Upper lobe of right lung (tissue), 1 donor: ENCODE measurements at places on chromosomes 5 and 9. TPM values are rescaled to one million over a fixed set of nuclear protein-coding genes. Genes with fewer than 3 reads are reported as not detected.

DNA sequence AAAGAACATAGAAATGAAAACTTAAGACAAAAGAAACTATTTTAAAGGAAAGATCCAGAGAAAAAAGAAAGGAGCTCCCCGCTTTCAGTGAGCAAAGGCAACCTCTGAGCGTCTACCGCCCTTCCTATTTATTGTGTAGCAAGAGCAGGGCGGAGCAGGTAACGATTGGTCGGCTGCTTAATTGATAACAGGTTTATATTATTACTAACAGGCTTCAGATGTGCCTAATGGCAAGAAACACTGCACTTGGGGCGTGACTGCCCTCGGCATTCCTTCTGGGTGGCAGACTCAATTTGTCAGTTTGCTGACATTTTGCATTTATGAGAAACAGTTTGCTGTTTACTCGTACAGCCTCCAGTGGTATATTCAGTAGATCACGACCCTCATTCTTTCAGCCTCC lies 482.7 kb upstream of the C9orf72 start:
- H3K27ac ChIP-seq, result no peak overlapping the region
- no peak overlapping the region for H3K4me3 ChIP-seq
- no peaks in the 10 kb centered on the region for H3K36me3 ChIP-seq
- H3K27me3 ChIP-seq, result no peaks in the 10 kb centered on the region
- no peaks in the 10 kb centered on the region for H3K4me1 ChIP-seq
- DNase-seq, result no peak

- H3K27me3 ChIP-seq, result no peaks in the 10 kb centered on the region
- no peak for DNase-seq
- no peaks in the 10 kb centered on the region for H3K4me1 ChIP-seq
- no peaks in the 10 kb centered on the region for H3K36me3 ChIP-seq
- H3K27ac ChIP-seq, result no peak overlapping the region
Observed at GRCh38 chr9:91028166-91028827, 226.7 kb downstream of the SYK start.

The NDOR1 gene
- 16.7 TPM for total RNA-seq

GRCh38 chr9:130368631-130369103 lies 76.1 kb upstream of the ASS1 start:
- H3K36me3 ChIP-seq, result no peaks in the 10 kb centered on the region
- no peak for DNase-seq
- H3K4me1 ChIP-seq, result no peaks in the 10 kb centered on the region

DNA sequence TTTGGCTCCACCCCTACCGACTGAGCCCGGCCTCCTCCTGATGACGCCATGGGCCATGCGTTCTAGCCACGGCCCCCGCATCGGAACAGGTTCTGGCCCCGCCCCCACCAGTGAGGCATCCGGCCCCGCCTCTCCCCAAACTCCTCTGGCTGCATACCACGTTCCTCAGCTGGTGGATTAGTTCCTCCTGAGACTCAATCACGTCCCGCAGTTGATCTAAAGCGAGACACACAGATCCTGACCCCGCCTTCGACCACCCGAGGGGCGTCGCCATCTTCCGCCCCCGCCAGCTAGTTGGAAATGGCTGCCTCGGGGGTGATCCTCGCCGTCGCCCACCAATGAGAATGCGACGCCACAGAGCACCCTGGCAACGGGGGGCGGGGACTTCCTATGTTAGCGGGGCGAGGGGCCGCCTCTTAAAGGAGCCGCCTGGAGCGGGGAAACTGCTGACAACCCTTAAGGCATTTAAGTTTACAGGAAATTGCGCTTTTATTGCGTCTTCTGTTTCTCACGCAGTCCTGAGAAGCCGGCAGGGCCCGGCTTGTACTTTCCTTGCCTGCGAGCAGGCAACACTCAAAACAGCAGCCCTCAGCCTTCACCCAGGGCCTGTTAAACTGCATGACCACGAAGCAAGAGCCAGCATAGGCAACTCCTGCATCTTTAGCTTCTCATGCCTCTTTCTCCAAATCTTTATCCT lies at the start of gene SPATA24:
TSS of gene SPATA24 (minus strand) at position 303 of the 697 bp plus-strand sequence. CDS start at position 274, 29 bp downstream.
- no peaks in the 10 kb centered on the region for H3K36me3 ChIP-seq
- peak; percentile 99 for DNase-seq
- peak within 1 kb of the TSS; percentile 51 for H3K4me3 ChIP-seq
- no peaks in the 10 kb centered on the region for H3K27me3 ChIP-seq

- DNase-seq, result peak; percentile 82
- no peaks in the 10 kb centered on the region for H3K4me1 ChIP-seq
Observed at GRCh38 chr9:133690081-133690561, 48.0 kb downstream of the SARDH start.

- no peaks in the 10 kb centered on the region for H3K36me3 ChIP-seq
- no peak overlapping the region for H3K4me3 ChIP-seq
- DNase-seq, result no peak
- peaks cover 6% of the 10 kb centered on the region for H3K4me1 ChIP-seq
- H3K27me3 ChIP-seq, result no peaks in the 10 kb centered on the region
- H3K27ac ChIP-seq, result no peak overlapping the region
Observed at GRCh38 chr9:77429928-77430327, 218.2 kb downstream of the GNA14 start.

- H3K4me3 ChIP-seq, result no peak within 1 kb of the TSS
- H3K27me3 ChIP-seq, result no peaks in the 10 kb centered on the region
- no peak for DNase-seq
- no peak within 1 kb of the TSS for H3K27ac ChIP-seq
- no peaks in the 10 kb centered on the region for H3K36me3 ChIP-seq
Observed at GRCh38 chr9:96302021-96302420, at the start of gene HSD17B3. Gene HSD17B3 (minus strand): TSS chr9:96302176. CDS start chr9:96302104, 72 bp downstream.

- H3K36me3 ChIP-seq, result no peaks in the 10 kb centered on the region
- DNase-seq, result no peak
- H3K27ac ChIP-seq, result no peak overlapping the region
- peaks cover 70% of the 10 kb centered on the region for H3K27me3 ChIP-seq
Observed at GRCh38 chr9:126681336-126681735, 67.6 kb downstream of the LMX1B start.

The SMIM33 gene
- not detected for total RNA-seq

DNA sequence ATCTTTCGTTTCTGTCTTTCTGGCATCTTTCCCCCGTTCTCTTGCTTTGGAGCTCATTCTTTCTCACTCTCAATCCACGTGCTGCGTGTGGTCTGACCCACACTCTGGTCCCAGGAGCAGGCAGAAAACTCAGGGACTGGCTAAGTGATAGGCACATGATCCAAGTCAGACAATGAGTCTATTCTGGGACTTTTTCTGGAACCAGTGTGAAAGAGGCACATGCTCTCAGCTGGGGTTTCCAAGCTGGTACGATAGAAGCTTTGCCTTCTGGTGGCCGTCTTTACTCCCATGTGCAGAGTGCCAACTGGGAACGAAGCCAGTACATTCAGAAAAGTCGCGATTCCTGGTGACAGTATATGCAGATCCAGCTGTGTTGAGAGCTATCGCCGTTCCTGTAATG lies 94.4 kb downstream of the PDZD2 start:
- no peaks in the 10 kb centered on the region for H3K4me1 ChIP-seq
- H3K36me3 ChIP-seq, result no peaks in the 10 kb centered on the region

The HTR4 gene
- total RNA-seq, result 0.43 TPM
